Right atrium auricular region (tissue), 2 donors: ENCODE measurements at places on chromosomes 3 and 15. TPM values are rescaled to one million over a fixed set of nuclear protein-coding genes. Genes with fewer than 3 reads are reported as not detected.

- H3K36me3 ChIP-seq: no peaks in the 10 kb centered on the region
- H3K4me1 ChIP-seq: peaks cover 11% of the 10 kb centered on the region
- H3K27me3 ChIP-seq: no peaks in the 10 kb centered on the region
- DNase-seq: no peak
Measured at GRCh38 chr3:65783117-65783516, 255.6 kb downstream of the MAGI1 start.

DNA sequence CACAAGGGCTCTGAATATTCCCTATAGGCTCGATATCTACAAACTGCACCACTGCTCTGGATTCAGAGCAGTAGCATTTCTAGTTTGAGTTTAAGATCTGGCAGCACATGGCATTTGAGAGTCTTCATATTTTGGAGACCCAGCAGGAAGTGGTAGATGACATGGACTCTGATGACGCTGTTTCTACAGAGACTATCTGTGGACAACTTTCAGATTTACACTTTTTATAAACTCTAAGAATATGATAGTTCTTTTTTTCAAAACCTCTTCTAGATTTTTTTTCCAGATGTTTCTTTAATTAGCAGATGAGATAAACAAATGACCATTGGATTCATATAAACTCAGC is 35.8 kb downstream of the ARMC8 start:
- no peak overlapping the region for H3K27ac ChIP-seq
- no peak overlapping the region for H3K4me3 ChIP-seq
- H3K36me3 ChIP-seq: peaks cover 46% of the 10 kb centered on the region
- DNase-seq: no peak
- no peaks in the 10 kb centered on the region for H3K4me1 ChIP-seq
- no peaks in the 10 kb centered on the region for H3K27me3 ChIP-seq

- H3K36me3 ChIP-seq: no peaks in the 10 kb centered on the region
- DNase-seq: no peak
- peak overlapping the region; percentile 85 for H3K27ac ChIP-seq
- no peaks in the 10 kb centered on the region for H3K27me3 ChIP-seq
Measured at GRCh38 chr15:64800476-64800875, 25.0 kb downstream of the PIF1 start.

DNA sequence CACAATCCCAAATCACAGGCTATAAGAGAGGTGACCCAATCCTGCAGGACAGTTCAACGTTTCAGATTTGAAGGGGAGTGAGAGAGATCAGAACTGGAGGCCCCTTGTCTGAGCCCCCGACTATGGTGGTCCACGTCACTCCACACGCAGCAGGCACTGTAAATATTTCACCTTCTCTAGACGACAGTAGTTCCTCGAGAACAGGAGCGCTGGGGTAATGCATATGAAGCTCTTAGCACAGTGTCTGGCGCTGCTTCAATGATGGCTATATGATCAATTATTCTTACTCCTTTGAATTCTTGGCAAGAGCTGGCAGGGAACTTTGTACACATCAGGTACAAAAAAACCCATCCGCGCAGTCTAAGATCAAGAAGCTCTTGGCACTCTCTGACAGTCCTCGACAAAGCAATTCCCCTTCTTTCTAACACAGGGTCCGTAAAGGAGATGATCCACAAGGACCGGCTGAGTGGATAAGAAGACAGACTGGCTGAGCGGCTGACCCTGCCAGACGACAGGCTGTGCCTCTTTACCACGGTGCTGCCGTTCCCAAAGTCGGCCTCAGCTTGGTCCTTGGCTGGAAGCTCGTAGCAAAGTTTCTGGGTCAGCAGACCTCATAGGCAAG is 522 bp upstream of the NRROS start:
- no peaks in the 10 kb centered on the region for H3K36me3 ChIP-seq
- no peaks in the 10 kb centered on the region for H3K4me1 ChIP-seq

- H3K4me3 ChIP-seq: no peak overlapping the region
- DNase-seq: no peak
- H3K27ac ChIP-seq: no peak overlapping the region
- no peaks in the 10 kb centered on the region for H3K27me3 ChIP-seq
- no peaks in the 10 kb centered on the region for H3K36me3 ChIP-seq
Measured at GRCh38 chr3:133865136-133865855, 30.4 kb downstream of the RAB6B start.

GRCh38 chr3:133490468-133491351 is 82.8 kb upstream of the CDV3 start:
- H3K27me3 ChIP-seq: no peaks in the 10 kb centered on the region
- no peak overlapping the region for H3K4me3 ChIP-seq
- no peak for DNase-seq
- no peak overlapping the region for H3K27ac ChIP-seq

DNA sequence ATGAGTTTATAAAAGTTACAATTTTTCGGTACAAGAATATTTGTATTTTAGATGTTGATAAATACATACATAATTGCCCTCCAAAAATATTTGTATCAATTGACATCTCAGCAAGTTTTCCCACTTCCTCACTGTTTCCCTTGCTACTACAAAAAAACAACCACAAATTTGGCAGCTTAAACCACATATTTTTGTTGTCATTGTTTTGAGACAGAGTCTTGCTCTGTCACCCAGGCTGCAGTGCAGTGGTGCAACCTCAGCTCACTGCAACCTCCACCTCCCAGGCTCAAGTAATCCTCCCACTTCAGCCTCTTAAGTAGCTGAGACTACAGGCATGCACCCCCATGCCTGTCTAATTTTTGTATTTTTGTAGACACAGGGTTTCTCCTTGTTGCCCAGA is 162.8 kb upstream of the RARB start:
- no peak for DNase-seq
- no peak overlapping the region for H3K27ac ChIP-seq
- no peaks in the 10 kb centered on the region for H3K27me3 ChIP-seq
- H3K4me1 ChIP-seq: no peaks in the 10 kb centered on the region
- no peaks in the 10 kb centered on the region for H3K36me3 ChIP-seq
- no peak overlapping the region for H3K4me3 ChIP-seq

The SPINK8 gene
- not detected for total RNA-seq

The GOLGA8M gene
- 0.31 TPM for total RNA-seq

The PPP1R14D gene
- not detected for total RNA-seq
